ENCODE measurements at places on chromosomes 11 and 22.
A peak's percentile ranks its signal among the peaks of the same experiment; 100 is the strongest.

GRCh38 chr11:9148727-9149126 is 57.3 kb upstream of the SCUBE2 start:
- no peak for DNase-seq

DNA sequence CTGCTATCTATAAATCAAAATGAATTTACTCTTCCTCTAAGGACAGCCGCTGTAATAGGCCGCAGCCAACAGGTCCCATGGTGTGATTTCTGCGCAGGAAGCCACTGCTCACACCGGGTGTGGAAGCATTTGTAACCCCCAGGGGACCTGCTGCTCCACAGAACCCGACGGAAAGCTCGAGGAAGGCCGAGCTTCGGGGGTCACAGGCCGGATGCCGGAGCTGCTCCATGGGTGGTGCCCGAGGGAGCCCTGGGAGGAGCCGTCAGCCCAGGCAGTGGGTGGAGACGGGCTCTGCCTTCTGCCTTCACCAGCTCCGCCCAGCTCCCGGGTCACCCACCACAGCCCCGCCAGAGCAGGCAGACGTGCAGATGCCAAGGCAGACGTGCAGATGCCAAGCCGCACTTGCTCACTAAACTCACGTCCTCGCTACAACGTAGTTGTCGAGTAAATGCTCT is 63.5 kb downstream of the BRD1 start:
- no peak for DNase-seq

DNA sequence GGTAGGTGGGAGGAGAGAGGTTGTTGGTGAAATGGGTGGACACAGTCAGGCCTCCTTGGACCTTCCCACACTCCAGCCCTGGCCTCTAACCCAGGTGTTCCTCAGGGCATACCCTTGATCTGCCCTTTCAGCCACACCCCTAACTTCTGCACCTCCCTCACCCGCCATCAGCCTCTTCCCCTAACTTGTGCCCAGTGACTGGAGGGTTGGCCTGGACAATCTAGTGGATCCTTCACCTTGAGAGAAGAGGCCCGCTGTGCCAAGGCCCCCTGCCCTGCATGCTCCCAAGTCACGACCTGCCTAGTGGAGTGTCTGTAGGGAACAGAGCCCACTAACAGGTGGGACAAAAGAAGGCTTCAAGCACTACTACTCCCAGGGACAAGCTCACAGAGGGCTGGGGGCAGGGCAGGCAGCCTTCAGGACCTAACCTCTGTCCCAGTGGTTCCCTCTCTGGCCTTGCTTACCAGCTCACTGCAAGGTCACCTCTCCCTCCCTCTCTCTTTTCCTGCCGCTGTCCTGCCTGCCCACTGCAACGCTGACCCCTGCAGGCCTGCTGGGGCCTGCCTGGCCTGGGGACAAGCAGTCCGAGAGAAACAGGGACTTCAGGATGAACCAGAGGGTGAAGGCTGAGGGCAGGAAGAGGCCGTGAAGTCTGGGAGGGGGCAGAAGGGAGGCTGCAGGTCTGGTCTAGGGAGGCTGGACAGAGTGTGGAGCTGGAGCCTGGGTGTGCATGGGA is 3.3 kb downstream of the SYT7 start:
- DNase-seq, result peak; percentile 13

GRCh38 chr11:8786933-8787332 is 104.3 kb downstream of the RPL27A start:
- DNase-seq, result no peak

DNA sequence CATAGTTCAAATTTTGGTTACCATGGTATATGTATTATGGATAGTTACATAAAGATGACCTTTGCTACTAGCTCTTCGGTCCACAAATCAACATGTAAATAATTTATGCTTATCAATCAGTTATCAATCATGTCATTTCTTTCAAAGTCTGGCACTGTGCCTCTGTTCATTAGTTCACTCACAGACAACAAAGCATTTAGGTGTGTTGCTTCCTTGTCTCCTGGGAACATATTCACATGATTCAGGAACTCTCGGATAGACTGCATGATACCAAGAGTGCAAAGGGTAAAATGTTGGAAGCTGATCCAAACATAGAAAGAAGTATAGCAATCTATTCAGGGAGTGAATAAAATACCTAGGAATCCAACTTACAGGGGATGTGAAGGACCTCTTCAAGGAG is 14.3 kb upstream of the ACRV1 start:
- DNase-seq, result no peak

GRCh38 chr22:27561286-27561904 is 240.2 kb downstream of the MN1 start:
- no peak for DNase-seq

DNA sequence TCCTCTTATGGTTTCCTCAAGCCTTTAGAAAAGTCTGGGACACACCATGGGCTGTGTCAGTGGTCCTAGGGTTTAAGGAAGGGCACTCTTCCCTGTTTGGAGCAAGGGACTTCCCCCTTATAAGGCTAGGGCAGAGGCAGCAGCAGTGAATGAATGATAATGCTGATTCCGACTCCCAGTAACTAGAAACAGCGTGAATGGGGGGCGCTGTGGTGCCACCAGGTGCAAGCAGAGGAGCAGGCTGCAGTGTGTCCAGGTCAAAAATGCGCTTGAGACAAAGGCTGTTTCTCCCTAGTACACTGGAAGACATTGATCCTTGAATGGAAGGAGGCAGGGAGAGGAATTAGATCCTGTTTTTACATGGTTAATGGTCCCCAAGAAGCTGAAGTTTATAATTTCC is 11.6 kb upstream of the RIC3 start:
- DNase-seq, result no peak

DNA sequence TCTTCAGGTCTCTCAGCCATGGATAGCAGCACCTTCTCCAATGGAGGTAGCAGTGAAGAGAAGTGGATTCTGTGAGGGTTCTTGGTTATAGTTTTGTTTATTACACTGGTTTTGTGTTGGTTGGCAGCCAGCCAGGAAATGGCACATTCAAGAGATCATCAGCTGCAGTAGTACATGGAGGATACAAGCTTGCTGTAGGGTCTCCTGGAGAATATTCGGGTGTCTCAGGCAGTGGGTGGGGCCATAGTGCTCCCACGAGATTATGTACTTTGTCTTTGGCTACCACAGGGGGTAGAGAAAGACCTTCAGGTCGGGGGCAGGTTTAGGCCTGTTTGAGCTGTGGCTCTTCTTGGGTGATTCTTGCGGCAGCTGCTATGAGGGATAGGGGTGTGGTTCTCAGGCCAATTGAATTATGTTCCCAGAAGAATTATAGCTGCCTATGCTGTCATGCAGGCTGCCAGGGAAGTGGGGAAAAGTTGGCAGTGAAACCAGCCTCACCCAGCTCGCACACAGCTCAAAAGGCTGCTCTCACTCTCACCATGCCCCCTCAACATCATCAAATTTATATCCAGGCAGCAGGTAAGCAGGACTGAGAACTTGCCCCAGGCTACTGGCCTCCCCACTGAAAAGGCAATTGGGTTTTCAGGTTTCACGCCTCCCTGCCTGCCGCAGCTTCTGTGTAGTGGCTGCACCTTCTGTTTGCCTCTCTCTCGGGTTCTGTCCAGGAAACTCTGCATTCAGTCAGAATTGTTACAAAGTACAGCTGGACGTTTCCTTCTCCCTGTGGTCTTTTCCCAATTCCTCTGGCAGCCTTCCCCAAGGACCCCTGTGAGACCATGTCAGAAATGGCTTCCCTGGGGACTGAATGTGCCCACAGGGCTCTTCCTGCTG is 435.5 kb downstream of the LUZP2 start:
- DNase-seq, result peak; percentile 92

DNA sequence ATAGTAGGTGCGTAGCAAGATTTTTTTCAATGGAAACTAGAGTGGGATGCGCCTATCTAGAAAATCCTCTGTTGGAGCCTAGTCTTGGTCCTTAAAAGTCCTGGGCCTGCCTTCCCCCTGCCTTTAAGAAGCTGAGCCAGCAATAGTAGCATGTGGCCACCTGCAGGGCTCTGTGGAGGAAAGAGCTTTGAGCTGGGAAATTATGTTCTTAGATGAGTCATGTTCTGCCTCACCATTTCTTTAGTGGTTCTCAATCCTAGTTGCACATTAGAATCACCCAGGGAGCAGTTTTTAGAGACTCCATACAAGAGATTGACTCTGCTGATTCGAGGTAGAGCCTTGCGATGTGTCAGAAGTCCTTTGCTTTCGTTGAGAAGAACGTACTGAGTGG is 133.5 kb downstream of the COMMD9 start:
- no peak for DNase-seq

DNA sequence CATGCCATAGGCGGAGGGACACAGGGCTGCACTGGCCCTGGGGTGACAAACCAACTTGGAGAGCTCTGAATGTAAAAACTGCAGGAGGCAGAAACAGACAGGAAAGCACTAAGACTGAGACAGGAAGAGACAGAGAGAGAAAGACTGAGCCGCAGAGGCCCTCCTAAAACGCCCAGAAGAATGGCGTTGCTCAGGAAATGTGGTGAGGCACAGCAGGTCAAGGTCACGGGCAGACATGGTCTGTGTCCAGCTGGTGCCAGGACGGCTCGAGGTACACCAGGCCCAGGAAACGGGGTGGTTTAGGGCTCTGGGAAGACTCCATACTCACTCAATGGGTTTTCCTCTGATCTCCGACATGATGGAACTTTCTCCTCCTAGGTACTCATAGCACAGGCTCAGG is 29.1 kb downstream of the MAFF start:
- no peak for DNase-seq

DNA sequence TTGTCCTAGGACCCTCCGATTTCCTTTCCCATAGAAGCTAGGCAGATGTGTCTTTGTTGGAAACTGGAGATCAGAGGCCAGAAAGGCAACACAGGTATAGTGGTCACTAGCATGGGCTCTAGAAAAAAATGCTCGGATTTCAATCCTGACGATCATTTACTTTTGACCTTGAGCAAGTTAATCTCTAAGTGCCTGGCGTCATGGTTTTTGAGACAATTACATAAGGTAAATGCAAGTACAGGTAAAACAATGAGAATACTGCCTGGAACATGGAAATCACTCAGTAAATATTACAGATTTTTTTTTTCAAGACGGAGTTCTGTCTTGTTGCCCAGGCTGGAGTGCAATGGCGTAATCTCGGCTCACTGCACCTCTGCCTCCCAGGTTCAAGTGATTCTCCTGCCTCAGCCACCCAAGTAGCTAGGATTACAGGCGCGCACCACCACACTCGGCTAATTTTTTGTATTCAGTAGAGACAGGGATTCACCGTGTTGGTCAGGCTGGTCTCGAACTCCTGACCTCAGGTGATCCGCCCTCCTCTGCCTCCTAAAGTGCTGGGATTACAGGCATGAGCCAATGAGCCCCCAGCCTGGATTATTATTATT is 1.1 kb upstream of the DENND5A start:
- DNase-seq, result no peak

DNA sequence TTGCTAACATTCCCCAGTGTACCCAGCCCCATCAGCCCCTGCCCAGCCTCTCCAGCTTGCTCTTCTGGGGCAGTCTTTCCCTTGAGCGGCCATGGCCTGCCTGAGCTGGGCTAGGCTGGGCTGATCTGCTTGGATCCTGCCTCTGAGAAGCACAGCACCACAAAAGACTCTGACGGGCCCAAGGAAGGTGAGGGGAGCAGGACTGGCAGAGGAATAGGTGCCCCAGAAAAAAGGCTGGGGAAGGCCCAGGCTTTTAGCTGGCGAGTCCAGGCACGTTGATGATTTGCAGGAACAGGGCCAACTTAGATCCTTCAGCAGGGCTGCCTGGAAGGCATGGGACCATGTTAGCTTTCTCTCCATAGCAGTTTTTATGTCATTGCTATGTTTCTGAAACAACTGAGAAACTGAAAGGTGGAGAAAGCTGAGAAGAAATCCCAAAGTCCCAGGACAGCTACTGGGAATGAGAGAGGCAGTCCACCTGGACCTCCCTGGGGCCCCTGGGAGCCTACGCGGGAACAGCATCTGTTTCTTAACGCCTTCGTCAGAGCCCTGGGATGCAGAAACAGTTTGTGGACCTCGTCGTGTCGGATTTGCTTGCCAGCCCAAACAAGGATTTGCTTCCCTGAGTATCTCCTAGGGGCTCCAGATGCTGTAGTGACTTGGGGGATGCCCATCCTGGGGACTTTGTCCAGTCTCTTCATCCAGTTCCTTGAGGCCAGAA is 24.4 kb upstream of the FXYD6 start:
- peak; percentile 88 for DNase-seq

- DNase-seq, result no peak
Measured at GRCh38 chr11:126456783-126457542, 101.5 kb downstream of the ST3GAL4 start.

DNA sequence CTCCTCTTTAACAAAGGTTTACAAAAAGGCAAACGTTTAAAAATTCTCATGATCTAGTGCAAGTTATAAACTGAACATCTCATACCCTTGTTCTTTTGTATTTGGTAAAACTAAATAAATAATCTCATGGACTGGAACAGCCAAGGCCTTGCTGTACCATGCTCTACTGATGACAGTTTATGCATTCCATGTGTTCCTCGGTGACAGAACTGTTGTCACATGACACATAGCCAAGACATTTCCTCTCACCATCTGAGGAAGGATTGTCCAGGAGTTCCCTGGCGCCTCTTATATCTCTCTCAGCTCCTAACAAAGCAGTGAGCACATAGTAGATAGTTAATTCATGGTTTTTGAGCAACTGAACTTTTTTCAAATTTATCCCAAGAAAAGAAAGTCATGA is 12.6 kb downstream of the CCDC83 start:
- DNase-seq, result no peak

DNA sequence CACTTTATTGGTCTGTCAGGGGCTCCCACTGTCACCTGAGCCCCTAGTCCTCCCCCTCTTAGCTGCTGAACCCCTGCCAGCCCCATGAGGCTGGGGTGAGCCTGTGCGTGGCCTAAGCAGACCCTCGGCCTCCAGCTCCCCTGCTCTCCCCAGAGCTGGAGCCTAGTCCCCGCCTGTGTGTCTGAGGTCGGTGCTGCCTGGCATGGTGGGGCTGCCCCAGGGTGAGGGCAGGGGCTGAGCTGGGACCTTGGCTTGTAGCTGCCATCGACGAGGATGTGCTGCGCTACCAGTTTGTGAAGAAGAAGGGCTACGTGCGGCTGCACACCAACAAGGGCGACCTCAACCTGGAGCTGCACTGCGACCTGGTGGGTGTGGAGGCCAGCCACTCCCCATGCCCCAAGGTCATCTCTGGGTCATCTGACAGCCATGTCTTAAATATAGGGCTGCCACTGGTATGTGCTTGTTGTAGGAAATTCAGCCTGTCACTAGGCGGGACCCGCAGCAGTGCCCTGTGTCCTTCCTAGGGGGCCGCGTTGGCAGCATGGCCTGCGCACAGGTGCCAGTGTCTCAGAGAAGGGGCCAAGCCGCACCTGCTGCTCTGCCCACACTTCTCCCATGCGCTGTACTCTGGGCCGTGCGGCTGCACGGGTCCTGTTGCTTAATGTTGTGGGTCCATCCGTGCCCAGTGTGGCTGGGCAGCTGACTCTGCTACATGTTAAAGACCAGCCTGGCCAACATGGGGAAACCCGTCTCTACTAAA is 21.0 kb downstream of the PPIL2 start:
- DNase-seq, result no peak

- DNase-seq, result peak; percentile 50
Measured at GRCh38 chr11:128522943-128523518, 64.3 kb downstream of the ETS1 start.

- DNase-seq, result peak; percentile 86
Measured at GRCh38 chr11:65890324-65891218, at the start of gene CCDC85B. Gene CCDC85B (plus strand): TSS chr11:65890673. CDS start chr11:65890784, 111 bp downstream.
